Common myeloid progenitor, CD34-positive (primary cell): ENCODE measurements at places on chromosomes 4 and X.

DNA sequence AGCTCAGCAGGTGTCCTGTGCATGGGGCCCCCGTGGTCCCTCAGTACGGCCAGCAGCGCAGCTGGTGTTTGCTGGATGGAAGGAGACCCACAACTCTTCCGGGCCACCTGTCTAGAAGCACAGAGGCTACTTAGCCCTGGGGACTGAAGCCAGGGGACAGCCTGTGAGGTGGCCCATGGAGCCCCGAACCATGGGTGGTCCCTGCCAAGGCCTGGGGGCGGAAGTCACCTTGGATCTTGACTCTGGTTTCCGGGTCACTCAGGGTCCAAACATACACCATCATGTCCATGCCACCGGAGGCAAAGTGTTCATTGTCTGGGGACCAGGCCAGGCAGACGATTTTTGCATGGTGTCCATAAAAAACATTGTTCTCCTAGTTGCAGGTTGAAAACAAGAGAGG lies 39.5 kb downstream of the WDR1 start:
- H3K36me3 ChIP-seq: peaks cover 67% of the 10 kb centered on the region
- DNase-seq: no peak
- no peaks in the 10 kb centered on the region for H3K4me1 ChIP-seq
- H3K27ac ChIP-seq: no peak overlapping the region
- H3K27me3 ChIP-seq: no peaks in the 10 kb centered on the region

GRCh38 chr4:2742081-2742822 lies 13.9 kb downstream of the TNIP2 start:
- peaks cover 10% of the 10 kb centered on the region for H3K4me1 ChIP-seq
- H3K36me3 ChIP-seq: peaks cover 37% of the 10 kb centered on the region
- no peak overlapping the region for H3K27ac ChIP-seq
- no peak overlapping the region for H3K4me3 ChIP-seq
- H3K27me3 ChIP-seq: no peaks in the 10 kb centered on the region

GRCh38 chrX:18348047-18348446 lies 6.4 kb downstream of the SCML2 start:
- peaks cover 8% of the 10 kb centered on the region for H3K4me1 ChIP-seq
- H3K4me3 ChIP-seq: no peak overlapping the region
- H3K27ac ChIP-seq: no peak overlapping the region
- DNase-seq: no peak

DNA sequence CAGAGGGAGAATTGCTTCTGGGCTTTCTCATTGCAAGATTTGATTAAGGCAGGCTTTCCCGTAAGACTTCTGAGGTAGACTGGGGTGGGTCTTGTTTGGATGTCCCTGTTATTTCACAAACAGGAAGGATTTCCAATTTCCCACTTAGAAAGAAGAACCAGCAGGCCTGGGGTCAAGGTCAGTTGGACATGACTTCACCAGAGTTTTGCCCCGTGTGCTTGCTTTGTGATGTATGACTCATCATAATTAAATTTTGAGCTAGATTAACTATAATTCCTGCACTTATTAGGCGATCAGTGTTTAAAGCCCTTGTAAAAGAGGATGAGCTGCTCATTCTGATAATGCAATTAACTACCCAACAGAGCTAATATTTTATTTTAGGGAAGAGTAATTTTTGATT lies 32.8 kb upstream of the ARHGAP36 start:
- H3K4me1 ChIP-seq: no peaks in the 10 kb centered on the region
- H3K4me3 ChIP-seq: no peak overlapping the region
- H3K27me3 ChIP-seq: no peaks in the 10 kb centered on the region
- H3K27ac ChIP-seq: no peak overlapping the region
- DNase-seq: no peak

GRCh38 chr4:37827802-37828321 lies 1.4 kb downstream of the PGM2 start:
- peaks cover 9% of the 10 kb centered on the region for H3K36me3 ChIP-seq
- peak overlapping the region; percentile 97 for H3K4me3 ChIP-seq
- no peaks in the 10 kb centered on the region for H3K27me3 ChIP-seq
- peaks cover 25% of the 10 kb centered on the region for H3K4me1 ChIP-seq

DNA sequence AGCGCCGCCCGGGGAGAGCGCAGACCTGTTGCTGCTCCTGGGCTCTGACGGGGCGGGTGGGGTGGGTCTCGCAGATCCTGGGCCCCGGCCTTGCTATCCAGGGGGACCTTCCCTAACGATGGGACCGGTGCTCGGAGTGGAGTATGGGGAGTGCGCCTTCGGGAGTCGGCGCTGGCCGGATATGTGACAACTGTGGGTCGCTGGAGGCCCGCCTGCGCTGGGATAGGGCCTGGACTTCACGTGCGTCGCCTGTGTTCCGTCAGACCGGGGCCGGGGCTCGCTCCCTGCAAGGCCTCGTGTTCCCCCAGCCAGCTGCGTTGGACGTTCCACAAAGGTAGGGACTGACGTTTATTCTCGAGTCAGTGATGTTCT lies 1.3 kb downstream of the TBL1X start:
- no peak for DNase-seq
- no peaks in the 10 kb centered on the region for H3K36me3 ChIP-seq
- H3K27ac ChIP-seq: no peak overlapping the region
- no peaks in the 10 kb centered on the region for H3K27me3 ChIP-seq

DNA sequence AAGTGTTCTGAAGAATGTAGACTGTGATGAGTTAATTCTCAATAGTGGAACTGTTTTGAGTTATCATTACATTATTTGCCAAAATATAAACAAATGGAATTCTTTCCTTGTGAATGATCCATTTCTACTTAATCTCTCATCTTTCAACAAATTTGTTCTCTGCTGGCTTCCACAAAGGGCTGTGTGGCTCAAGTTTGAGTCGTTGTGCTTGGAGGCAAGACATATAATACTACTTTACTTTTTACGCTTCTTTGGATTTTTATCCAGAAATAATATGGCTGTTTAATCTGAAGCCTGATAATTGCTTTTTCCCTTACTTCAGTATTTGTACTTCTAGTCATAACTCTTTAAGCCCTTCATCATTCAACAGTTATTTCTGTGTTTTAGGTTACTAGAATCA lies 169.5 kb downstream of the ARHGAP10 start:
- H3K36me3 ChIP-seq: no peaks in the 10 kb centered on the region
- no peak overlapping the region for H3K27ac ChIP-seq
- DNase-seq: no peak
- H3K4me3 ChIP-seq: no peak overlapping the region
- no peaks in the 10 kb centered on the region for H3K27me3 ChIP-seq

DNA sequence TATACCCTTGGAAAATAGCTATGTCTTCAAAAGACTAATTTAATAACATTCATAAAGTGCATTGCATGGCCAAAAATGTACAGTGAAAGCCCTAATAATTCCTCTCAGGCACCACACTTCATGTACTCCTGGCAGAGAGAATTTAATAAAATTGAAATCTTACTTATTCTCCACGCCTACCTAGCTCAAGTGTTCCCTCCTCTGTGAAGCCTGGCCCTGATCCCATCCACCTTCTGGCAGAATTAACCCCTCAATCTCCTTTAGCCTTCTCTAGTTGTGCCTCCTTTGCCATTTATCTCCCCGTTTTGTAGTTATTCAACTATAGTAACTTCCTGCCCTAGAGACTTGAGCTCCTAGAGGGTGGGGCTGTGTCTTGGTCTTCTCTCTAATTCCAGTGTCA lies 26.7 kb downstream of the ACE2 start:
- no peak for DNase-seq
- H3K27ac ChIP-seq: no peak overlapping the region
- H3K27me3 ChIP-seq: no peaks in the 10 kb centered on the region
- no peaks in the 10 kb centered on the region for H3K36me3 ChIP-seq
- H3K4me3 ChIP-seq: no peak overlapping the region

DNA sequence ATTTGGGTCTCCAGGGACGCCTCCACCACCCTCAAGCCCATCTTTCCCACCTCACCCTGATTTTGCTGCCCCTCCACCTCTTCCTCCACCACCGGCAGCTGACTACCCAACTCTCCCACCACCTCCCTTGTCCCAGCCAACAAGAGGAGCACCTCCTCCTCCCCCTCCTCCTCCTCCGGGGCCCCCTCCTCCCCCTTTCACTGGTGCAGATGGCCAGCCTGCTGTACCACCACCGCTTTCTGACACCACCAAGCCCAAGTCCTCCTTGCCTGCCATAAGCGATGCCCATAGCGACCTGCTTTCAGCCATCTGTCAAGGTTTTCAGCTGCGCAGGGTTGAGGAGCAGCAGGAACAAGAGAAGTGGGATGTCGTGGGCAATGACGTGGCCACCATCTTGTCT lies 32.4 kb upstream of the ZNF81 start:
- H3K36me3 ChIP-seq: no peaks in the 10 kb centered on the region
- no peak for DNase-seq

DNA sequence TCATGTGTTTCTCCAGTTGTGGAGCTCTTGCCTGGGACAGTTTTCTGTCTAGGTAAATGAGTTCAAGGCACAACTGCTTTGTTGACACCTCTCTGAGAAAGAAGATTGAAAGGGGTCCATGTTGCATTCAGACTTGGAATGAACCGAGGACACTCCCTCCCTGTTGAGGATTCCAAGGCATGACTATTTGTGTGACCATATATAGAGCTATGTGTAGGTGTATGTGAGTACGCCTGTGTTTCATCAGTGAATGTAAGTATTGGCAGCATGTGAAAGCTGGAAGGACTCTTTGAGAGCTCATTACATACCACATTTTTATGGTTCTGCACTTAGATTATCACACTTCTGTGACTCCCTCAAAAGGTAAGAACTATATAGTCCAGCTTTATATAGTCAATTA lies 3.4 kb downstream of the HEPH start:
- H3K36me3 ChIP-seq: no peaks in the 10 kb centered on the region
- no peaks in the 10 kb centered on the region for H3K4me1 ChIP-seq
- H3K27ac ChIP-seq: no peak overlapping the region
- no peak overlapping the region for H3K4me3 ChIP-seq
- DNase-seq: no peak
- no peaks in the 10 kb centered on the region for H3K27me3 ChIP-seq

DNA sequence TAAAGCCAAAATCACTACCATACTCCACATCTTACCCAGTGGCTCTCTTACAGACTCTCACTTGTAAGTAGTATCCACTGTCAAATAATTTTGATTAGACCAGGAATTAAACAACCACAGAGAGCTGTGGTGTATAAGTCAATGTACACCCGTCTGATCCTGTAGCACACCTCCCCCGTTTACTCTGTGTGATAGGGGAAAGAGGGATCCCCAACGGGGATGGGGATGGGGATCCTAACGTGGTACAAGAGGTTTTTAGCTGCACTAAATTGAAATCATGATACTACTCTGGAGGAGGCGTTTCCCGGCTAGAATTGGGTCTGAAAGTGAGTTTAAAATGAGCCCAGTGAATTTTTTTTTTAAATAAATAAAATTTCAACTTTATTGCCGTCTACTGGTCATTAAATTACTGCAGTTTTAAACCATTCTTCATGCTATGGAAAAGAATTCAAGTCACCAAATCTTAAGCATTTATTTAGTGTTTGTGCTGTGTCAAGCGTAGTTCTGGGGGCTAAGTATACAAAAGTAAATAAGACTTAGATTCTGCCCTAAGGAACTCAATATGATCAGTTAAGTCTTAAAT lies 76.6 kb downstream of the INTS12 start:
- H3K36me3 ChIP-seq: no peaks in the 10 kb centered on the region
- DNase-seq: peak; percentile 12
- H3K27ac ChIP-seq: no peak overlapping the region
- H3K4me3 ChIP-seq: no peak overlapping the region

DNA sequence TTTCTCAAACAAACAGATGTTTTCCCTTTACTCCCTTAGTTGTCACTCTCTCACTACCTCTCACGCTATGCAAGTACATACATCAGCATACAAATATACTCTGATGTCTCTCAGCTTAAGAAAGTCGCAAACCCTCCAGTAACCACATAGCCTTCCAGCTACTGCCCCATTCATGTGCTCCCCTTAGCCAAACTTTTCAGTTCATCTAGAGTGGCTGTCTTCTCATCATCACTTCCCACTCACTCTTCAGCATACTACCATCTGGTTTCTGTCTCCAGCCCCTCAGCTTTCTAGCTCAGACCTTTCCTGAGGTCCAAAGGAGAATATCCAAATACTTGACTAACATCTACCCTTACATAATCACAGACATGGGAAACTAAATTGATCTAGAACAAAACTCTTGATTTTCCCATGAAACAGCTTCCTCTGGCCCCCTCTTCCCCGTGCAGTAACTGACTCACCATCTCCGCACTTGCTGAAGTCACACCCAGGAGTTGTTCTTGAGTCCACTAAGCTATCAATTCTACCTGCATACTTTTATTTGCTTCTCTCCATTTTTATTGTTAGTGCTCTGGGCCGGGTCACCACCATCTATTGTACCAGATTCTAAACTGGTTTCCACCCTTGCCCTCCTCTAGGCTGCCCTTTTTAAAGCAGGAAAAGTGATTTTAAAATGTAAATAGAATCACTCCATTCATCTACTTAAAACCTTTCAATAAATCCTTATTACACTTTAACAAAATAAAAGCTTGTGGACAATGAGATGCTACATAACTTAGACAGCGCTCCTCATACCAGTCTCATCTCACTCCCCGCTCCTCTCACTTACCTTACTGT lies 57.2 kb downstream of the CASP6 start:
- no peaks in the 10 kb centered on the region for H3K4me1 ChIP-seq
- H3K4me3 ChIP-seq: no peak overlapping the region
- no peaks in the 10 kb centered on the region for H3K27me3 ChIP-seq
- no peak overlapping the region for H3K27ac ChIP-seq
- no peak for DNase-seq
- H3K36me3 ChIP-seq: no peaks in the 10 kb centered on the region

DNA sequence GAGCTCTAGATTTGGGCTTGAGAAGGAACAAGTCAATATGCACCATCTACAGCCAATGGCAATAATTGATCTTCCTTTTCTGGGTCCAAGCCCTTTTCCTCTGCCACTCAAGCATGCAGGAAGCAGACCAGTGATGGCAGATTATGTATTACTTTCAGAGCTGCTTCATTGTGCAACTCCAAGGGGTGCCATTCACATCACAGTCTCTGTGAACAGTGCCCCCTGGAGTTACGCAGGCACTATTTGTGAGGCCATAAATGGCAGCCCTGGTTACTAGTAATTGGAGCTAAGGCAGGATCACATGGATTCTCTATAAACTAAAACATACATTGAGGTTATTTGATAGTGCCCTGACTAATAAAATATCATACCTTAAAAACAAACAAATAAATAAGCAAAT lies 313.4 kb upstream of the SLC7A11 start:
- H3K4me3 ChIP-seq: no peak overlapping the region
- H3K4me1 ChIP-seq: no peaks in the 10 kb centered on the region
- DNase-seq: peak; percentile 7
- H3K27me3 ChIP-seq: no peaks in the 10 kb centered on the region

DNA sequence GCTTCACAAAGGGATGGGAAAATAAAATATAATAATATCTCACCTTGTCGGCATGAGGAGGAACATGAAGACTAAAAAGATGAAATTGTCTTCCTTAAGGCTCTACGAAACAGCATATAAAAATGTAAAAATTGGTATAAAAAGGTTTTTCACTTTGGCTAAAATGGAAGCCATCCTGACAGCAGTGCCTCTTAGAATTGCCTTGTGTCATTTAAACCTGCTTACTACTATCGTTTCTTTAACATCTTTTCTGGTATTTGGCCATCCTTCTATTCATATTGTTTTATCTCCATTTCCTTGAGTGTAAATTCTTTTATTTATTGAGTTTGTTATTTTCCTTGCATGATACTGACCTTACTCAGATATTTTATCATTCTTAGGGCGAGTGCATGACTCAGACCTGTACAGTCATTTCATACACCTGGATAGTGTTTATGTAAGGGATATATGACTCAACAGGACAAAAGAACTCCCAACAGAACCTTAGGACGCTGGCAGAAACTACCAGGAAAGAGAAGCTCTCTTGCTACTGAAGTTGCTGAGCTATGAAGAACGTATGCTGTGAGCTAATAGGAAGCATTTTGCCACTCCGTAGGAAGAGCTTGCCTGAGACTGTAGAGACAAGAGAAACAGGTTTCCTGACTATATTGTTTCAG lies 5.8 kb upstream of the CDKN2AIP start:
- H3K36me3 ChIP-seq: no peaks in the 10 kb centered on the region
- H3K27ac ChIP-seq: no peak overlapping the region
- DNase-seq: no peak
- H3K27me3 ChIP-seq: no peaks in the 10 kb centered on the region
- peaks cover 7% of the 10 kb centered on the region for H3K4me1 ChIP-seq
